Stimulated activated CD4-positive, alpha-beta T cell treated with anti-CD3 and anti-CD28 coated beads, Interleukin-1b, Interleukin-23, amount 100 ng/mL, for 4 hours (primary cell): ENCODE measurements at places on chromosomes 7 and 10.

DNA sequence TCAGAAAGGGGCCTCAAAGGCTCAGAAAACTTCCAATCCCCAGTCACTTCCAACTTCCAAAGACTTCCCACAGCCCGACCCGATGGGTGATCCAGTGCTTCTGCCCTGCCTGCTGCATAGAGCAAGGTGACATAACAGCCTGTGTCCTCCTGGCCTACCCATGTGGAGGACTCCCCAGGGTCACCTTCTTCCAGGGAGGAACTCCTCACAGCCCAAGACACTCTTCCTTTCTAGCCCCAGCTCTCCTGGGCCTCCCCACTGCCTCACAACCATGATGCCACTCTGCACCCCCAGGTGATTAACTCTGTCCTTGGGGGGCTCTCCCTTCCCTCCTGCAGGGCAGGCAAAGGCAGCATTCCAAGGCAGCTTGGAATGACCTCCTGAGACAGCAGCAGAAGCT lies 158.4 kb upstream of the PDE1C start:
- no peak for DNase-seq

DNA sequence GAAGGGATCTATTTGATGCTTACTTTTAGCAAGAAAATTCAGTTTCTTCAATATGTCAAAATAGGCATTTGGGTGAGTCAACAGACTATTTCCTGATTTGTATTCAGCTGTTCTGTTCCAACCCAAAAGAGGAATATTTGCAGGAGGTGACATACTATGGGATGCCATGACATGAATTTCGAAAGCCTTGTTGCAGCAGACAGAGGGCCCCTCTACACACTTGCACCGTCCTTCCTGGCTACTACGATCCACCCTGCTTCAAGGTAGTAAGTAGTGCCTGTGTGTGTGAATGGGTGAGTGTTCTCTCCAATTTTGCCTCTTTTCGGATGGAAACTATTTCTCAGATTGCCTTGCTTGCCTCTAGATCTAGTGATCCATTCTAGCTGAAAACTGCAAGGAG lies 413.0 kb upstream of the ADARB2 start:
- DNase-seq: no peak

DNA sequence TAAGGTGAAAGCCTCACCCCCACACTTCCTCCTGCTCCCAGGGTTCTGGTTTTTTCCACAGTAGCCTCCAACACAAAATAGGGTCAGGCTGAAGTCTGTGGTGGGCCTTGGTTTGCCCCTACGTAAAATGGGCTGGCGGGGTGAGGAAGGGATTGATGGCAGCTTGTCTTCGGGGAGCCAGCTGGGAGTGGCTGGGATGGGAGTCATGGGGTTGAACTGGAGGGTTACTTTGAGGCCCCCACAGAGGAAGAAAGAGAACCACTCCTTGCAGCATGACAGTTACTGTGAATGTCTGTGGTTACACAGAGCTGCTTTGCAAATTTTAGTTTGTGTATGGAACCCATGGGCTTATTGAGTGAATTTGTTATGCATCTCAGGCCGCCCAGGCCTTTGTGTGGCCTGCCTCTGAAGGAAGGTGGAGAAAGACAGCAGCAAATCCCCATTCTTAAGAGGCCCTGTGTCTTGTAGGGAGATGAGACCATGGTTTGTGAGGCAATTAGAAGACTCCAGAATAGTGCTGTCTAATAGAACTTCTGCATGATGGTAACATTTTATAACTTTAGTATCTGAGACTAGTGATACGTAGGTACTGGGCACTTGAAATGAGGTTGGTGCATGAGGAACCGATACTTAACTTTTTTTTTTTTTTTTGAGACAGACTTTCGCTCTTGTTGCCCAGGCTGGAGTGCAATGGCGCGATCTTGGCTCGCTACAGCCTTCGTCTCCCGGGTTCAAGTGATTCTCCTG lies 8.1 kb downstream of the TRIM8 start:
- DNase-seq: no peak

GRCh38 chr10:112006831-112007230 lies 176.7 kb downstream of the GPAM start:
- no peak for DNase-seq

GRCh38 chr10:43856299-43856698 lies 207.6 kb upstream of the ZNF32 start:
- DNase-seq: no peak

DNA sequence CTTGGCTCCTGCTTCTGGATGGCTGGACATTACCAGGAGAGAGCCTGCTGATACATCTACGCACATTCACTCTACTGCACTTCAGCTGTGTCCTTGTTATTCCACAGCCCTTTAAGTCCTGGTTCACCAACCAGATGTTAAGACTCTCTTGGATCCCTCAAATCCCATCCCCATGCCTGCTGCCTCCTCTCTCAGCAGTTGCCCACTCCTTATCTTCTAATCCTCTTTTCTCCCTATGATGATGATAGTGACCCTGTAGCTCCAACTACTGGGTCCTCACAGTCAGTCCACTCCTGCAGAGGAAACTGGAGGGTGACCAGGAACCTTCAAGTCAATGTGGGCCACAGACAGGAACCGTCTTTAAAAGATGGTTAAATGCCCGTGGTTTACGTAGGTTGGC lies 96.3 kb upstream of the PDCD4 start:
- no peak for DNase-seq

DNA sequence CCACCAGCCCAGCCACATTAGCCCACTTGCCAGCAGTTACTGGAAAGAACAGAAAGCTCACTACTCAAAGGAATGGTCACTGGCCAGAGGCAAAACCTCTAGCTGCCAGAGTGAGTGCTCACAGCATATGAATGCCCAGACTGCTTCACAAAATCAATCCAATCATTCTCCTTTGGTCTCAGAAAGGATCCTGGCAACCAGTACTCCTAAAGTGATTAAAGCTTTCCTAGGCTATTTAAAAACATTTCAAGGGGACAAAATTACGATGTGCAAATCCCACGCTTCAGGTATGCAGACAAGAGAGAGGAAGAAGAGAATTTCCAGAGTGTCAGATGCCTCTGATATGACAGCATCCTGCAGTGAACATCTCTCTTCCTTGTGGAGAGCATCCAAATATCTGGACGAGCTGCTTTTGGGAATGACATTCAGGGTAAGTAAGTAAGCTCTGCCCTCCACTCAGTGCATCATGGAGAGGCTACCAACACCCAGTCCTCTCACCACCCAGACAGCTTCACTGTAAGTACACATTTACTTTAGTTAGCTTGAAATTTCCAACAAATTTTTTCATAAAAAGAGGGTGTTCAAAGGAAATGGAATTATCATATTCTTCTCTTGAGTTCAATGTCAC lies 25.1 kb downstream of the ICA1 start:
- DNase-seq: no peak

DNA sequence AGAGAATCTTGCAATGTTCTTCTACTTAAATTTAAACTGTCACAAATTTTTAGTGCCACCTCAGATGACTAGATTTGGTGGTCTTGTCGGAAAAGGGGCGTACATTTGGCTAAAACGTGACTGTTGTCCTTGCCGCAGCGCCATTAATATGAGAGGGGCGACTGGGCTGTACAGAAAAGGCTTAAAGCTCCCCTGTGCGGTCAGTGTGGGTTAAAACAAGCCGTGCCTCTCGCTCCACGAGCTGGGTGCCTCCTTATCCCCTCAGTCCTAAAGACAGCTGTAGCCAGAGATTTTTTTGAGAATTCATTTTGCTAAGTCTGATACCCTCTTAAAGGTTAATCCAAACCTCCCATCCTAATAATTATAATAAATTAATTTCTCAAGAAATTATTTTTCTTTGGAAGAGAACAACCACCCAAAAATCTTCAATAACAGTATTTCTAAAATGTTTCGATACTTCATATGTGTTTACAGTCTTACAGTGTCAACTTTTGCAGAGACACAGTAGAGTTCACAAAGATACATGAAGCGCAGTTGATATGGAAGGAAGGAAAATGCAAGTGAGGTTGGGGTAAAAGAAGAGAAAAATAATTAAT lies 68.6 kb downstream of the C7orf25 start:
- no peak for DNase-seq

DNA sequence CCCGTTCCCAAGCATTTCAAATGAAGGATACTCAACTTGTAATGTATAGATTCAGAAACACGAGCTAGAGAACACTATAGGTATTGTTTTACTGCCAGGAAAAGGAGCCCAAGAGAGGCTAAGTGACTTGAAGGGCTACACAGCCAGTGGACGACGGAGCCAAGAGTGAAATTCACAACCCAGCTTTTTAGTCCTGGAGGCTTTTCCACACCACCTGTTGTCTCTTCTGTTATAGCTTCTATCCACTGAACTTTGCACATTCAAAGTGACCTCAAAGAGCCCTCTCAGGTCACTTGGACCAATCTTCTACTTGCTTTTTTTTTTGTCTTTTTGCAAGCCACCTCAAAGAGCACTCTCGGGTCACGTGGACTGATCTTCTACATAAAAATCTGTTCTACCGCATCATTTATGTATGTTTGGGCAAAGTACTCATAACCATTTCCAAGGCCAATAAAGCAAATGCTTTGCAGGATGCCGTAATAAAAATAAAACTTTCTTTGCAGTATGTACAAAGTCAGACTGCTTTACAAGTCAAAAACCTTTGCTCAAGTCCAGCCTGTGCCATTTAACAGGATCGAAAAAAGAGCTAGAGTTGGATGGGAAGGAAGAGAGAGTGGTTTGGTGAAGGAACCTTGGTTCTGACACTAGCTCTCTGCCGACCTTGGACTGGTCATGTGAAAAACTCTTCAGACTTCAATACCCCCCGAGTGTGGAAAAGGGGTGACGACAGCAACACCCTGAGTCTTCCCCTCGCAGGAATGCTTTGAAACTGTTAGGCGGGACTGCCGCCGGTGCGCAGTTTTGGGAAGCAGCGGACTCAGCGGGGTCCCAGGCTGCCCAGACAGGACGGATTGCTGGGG lies 821 bp downstream of the SLC35B4 start:
- no peak for DNase-seq

GRCh38 chr7:103445228-103446048 lies 569 bp downstream of the SLC26A5 start:
- DNase-seq: no peak

GRCh38 chr10:16602104-16602775 lies 80.6 kb upstream of the C1QL3 start:
- DNase-seq: no peak

DNA sequence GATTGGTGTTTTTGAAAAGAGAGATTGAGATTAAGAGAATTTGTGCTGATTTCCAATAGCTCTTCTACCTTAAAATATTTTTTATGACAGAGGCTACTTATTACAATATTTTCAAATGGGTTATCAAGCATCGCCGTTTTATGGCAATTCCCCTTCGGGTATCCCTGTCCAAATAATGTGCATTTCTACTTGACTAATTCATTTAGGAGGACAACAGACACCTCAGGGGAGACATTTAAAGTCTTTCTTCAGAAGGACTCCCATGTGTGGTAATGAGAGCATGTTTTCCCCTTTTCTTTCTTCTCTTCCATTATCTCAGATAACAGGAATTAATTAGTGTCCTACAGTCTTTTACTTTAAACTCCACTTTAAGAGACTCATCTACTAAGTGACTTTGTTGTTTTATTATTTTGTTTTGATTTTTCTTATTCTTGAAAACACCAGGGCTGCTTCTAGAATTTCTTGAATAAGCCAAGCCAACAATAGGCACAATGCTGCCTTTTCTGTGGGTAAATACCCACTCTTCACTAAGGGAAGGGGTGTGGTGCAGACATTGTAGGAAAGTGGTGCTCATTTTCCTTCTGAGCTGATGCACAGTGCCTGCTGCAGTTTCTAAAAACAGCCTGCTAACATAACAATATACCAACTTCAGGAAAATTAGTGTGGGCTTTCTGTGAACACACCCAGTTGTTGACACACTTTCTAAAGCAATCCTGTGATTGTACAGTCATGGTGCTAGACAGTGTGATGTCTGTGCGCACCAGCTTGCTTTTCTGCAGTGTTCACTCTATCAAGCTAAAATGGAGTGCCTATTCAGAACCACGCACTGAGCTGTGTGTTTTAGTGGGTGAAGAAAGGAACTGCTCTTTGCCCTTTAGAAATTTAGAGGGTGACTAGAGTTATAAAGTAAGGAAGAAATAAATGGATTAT lies 597.7 kb downstream of the NRG3 start:
- no peak for DNase-seq

DNA sequence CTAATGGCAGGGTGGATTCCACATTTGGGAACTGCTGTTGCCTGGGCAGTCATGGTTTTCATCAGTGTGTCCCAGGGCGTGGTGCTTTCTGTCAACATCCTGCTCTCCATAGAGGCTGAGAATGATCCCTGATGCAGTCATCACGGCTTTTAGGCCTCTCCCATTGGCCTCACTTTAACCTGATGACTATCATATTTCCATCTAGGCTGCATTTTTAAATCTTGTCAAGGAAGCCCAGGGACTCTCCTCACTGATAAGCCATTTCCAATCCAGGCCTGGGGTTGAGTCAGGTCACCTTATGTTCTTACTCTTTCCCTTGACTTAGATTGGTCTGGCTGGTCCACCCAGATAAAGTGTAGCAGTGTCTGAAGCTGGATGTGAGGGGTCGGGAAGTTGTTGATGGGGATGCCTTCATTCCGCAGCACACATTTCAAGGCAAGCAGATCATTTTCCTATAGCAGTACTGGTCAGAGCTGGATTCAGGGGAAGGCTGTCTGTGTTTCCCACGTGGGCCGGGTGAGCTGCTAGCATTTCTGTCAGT lies 177.0 kb downstream of the AUTS2 start:
- DNase-seq: no peak

GRCh38 chr7:34501156-34501555 lies 156.9 kb upstream of the NPSR1 start:
- no peak for DNase-seq

GRCh38 chr10:14131261-14131960 lies 199.3 kb downstream of the FRMD4A start:
- DNase-seq: no peak

DNA sequence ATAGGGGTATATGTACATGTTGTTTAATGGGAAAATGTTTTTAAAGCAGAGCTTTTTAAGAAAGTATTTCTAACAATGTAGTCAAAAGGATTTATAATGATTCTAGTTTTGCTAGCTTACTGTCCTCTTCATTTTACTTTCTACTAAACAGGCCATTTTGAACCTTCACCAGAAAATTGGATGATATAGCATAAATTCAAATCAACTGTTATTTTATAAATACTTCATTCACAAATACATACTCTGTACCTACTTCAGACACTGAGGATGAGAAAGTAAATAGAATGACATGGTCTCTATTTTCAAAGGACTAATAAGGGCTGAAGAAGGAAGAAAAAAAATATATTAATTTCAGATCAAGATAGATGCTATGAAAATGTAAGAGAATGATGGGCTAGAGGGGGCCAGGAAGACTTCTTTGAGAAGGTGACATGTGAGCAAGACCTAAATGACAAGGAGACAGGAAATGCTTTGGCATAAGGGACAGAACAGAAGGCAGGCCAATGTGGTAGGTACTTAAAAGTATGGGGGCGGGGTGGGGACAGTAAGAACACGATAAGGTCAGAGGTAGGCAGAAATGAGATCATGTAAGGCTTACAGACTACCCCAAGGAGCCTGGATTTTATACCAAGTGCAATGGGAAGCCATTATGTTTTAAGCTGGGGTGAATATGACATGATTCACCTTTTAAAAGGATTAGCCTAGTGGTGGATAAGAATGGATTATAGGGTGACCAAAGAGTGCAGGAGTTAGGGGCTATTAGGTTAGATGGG lies 5.2 kb downstream of the NAMPT start:
- no peak for DNase-seq

- DNase-seq: no peak
These were observed 11.7 kb downstream of the MRLN start for GRCh38 chr10:59741583-59741982.
